ENCODE measurements at places on chromosomes 7 and 10.

DNA sequence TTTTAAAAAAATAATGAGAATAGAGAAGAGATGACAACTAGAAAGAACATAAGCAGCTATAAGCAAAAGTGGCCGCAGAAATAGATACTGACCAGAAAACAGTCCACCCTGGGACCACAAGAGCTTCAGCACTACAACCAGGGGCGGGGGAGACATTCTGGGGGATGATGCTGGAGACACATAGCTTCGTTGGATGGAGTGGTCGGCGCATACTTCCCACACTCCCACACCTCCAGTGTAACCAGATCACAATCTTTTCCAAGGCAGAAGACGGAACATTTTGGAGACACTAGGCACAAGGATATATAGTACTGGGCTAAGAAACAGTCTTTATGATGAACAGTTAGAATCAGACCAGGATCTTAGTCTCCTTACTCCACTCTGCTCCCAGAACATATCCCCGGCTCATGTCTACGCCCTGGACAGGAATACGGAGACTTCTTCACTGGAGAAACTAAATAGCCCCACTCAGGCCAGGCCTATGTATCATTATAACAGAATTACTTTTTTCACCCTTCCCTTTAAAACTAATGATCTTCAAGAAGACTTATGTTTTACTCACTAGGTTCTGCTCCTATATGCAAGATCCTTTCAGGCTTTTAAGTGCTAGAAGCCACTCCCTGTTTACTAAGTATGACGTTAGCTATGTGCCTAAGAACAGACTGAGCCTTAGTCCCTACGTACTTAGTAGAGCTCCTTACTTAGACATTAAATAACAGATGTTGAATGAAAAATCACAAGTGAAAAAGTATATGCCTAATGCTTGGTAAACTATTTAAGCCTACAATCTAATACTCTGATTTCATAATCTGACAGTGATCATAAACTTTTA, 169.6 kb downstream of the SRPK2 start:
- no peak for DNase-seq

- DNase-seq, result no peak
Observed at GRCh38 chr7:92748495-92748894, 87.9 kb downstream of the CDK6 start.

DNA sequence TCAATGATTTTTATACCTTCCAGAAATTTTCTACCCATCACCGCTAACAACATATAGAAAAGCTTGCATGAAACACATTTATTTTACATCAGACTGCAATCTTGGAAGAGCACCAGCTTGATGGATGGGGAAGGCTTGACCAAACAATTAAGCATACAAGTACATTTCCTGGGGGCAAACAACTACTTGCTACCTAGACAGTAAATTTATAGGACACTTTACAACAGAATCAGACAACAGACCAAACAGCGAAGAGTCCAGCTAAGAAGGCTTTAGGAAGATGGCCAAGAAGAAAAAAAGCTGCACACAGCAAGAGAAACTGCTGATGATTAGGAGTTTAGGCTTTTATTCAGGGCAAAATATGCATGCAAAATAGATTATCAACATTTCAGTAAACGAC, 8.0 kb downstream of the AASS start:
- DNase-seq, result no peak

- DNase-seq, result peak; percentile 87
Observed at GRCh38 chr10:5446390-5446926, 34.1 kb downstream of the NET1 start.

GRCh38 chr10:77478247-77478961, 159.2 kb downstream of the KCNMA1 start:
- DNase-seq, result no peak

- peak; percentile 69 for DNase-seq
Observed at GRCh38 chr10:1323951-1324350, 267.8 kb downstream of the WDR37 start.

GRCh38 chr10:86354761-86355540, 11.6 kb downstream of the GRID1 start:
- no peak for DNase-seq

- DNase-seq, result no peak
Observed at GRCh38 chr7:132575982-132576720, at the start of gene PLXNA4. PLXNA4 (minus strand) TSS chr7:132576470; CDS start chr7:132508693, 67,777 bp downstream.

DNA sequence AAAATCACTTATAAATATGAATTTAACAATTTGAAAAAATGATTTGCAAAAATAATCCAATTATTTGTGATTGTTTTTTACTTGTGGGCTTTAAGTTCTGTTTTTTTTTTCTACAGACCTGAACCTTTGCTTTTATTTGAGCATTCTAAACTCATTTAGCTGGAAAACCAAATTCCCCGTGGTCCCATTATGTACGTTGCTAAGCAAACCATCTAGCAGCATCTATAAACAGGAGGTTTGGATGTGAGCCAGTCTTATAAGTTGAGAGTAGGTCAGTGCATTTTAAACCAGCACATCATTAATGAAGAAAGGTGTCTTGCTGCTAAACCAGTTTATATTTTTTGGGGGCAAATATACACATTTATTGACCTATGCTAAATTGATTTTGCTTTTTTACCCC, 77.3 kb downstream of the LRRN3 start:
- no peak for DNase-seq

GRCh38 chr7:18866359-18867036, 250.9 kb downstream of the TWIST1 start:
- DNase-seq, result peak; percentile 30

GRCh38 chr10:31314256-31315150, 4.5 kb upstream of the ZEB1 start:
- DNase-seq, result no peak

- no peak for DNase-seq
Observed at GRCh38 chr7:50640779-50641178, 75.6 kb upstream of the DDC start.

DNA sequence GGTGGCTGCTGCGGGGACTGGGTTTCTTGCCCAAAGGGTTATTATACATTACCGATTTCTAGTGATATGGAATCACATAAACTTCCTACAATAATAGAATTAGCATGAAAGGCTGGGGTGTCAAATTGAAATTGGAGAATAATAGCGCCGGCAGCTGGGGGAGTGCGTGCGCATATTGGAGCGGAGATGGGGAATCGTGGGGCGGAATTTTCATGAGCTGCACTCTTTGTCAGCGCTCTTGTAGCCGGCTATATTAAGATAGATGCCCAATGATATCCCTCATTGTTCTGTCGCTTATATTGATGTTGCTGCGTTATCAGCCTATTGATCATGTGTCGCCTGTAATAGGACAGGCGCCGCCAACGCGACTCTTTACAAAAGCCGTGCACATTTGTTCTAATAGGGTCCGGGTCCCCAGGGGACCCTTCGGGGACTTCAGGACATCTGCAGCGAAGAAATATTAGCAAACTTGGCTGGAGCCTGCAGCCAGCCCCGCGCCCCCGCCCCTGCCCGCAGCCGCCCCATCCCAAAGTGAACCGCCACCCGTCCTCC, 5.1 kb downstream of the UNCX start:
- DNase-seq, result no peak

GRCh38 chr10:92530891-92531535, 42.9 kb downstream of the IDE start:
- DNase-seq, result no peak

GRCh38 chr10:119235356-119235755, 28.0 kb downstream of the GRK5 start:
- DNase-seq, result no peak

GRCh38 chr7:40299097-40299496, 164.3 kb downstream of the SUGCT start:
- DNase-seq, result peak; percentile 5

GRCh38 chr7:27605689-27606269, 56.9 kb downstream of the HIBADH start:
- DNase-seq, result no peak

DNA sequence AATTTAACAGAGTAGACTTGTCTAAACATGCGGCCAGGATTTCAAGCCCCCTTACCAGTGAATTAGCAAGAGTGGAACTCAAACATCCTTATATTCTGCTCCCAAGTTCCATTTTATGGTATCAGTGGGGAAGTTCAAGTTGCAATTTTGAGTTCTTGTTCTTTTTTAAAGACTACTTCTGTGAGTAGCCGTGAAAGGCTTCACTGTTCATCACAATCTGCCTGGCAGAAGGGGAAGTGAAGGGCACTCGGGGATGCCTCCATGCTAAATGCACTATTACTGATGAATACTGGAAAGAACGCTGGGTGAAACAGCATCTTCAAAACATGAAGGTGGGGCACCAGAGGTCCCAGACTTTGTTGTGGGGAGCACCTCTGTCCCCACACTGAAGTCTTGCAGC, 22.4 kb upstream of the FGL2 start:
- no peak for DNase-seq

GRCh38 chr10:112535531-112535951, 88.5 kb downstream of the VTI1A start:
- DNase-seq, result no peak

- no peak for DNase-seq
Observed at GRCh38 chr10:76444034-76444800, 1012.8 kb downstream of the LRMDA start.

DNA sequence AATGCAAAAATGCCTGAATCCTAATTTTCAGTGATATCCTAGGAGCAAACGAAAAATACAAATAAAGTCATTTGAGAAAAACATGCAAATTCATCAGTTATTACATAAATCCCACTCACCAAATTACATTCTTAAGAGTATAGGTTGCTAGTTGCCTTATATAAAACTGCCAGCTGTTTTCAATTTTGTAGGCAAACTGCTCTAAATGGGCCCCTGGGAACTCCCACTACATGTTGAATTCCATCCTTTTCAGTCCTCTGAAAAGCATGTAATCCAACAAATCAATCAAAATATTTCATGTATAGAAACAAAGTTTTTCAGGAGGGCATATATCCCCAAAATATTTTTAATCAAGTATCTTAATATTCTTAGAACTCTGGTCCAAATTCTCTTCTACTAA, 2.1 kb upstream of the JMJD1C start:
- DNase-seq, result no peak

DNA sequence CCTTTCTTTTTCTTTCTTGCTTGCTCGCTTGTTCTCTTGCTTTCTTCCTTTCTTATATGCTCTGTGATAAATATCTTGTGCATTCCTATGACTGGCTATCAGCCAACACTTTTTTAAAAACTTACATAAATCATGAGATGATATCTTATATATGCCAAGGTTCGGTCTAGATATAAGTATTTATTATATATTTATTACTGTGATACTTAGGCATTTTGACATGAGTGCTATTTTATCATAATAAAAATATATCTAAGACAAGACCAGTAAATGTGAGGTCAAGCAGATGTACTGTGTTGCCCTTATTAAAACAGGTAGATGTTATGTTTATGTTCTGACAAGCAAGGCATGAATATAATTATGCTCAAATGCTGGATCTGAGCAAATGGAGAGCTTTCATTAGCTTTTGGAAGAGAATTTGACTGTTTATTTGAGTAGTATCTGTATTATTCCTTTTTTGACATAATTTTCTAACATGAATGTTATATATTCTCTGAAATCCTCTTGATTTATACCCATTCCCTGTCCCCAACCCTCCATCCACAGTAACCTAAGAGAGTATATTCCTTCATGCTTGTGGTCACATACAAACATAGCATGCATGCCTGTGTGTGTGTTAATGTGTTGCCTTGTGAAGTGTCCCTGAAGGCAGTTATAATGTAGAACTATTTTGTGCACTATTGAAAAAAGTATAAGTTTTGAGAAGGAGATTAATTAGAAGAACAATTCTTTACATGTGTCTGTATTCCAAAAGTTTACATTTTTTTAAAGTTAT, 158.0 kb downstream of the HDAC9 start:
- DNase-seq, result no peak

GRCh38 chr10:121838931-121839330, 88.9 kb downstream of the ATE1 start:
- no peak for DNase-seq

DNA sequence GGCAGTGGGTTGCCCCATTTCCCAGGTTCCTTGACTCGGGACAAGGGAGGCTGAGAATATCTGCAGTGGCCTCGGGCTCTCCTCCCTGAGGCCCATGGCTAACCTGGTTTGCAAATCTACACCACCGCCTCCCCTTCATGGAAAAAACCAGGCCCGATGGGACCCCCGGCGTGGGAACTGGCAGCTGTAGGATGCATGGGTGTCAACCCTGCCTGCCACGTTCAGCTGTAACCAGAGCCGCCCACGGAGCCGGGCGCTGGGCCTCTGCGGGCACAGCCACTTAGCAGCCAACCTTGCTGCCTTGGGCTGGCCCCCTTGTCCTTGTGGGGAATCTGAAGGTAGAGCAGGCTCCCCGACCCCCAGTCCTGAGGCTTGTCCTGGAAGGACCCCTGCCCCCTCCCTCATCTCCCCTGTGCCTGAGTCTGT, 1.6 kb downstream of the PWWP2B start:
- DNase-seq, result no peak

GRCh38 chr7:159328096-159328495, 183.4 kb upstream of the VIPR2 start:
- DNase-seq, result no peak

DNA sequence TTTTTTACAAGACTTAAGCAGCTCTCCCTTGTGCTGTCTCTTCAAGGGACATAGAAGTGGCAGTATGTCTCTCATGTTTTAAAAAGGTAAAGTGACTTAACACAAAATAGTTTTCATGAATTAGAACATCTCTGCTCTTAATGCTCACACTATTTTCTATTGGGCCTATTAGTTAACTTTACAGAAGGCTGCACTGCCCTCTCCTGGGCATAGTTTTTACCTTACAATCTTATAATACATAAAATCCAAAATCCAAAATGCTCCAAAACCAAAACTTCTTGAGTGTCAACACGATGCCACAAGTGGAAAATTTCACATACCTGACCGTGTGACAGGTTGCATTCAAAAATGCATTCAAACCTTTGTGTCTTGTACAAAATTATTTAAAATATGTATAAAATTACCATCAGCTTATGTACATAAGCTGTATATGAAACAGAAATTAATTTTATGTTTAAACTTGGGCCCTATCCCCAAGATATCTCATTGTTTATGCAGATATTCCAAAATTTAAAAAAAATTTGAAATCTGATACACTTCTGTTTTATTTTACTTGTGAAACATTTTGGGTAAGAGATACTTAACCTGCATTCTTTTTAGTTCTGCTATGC, 25.8 kb downstream of the TES start:
- DNase-seq, result peak; percentile 51

DNA sequence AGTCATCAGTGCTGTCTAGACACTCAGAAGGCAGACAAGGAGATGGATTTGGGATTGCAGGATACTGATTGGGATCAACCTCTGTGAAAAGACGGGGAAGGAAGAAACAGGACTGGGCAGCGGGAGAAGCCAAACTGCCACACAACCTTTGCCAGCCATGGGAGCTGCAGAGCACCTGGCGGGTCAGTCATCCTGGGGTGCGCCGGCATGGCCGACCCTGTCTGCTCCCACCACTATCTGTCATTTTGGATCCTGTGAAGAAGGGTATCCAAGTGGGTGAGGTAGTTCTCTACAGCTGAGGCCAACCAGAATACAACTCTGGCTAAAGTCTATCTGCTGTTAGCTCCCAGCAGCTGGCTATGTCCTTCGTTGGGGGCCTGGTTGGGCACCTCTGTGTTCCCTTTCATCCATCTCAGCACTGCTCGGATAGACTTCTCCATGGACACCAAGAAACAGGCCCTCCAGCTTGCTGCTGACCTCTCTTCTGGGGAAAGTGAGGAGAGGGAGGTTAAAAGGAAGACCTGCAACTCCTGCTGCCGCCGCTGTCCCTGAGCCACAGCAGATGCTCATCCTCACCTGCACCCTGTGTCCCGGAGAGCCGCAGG, 11.7 kb upstream of the RBM17 start:
- DNase-seq, result no peak

All from activated CD4-positive, alpha-beta T cell treated with anti-CD3 and anti-CD28 coated beads, Interleukin-10, Interleukin-2, amounts not matched to agents 100 ng/mL and 50 ng/mL, durations not matched to agents 16 hours and 8 hours (primary cell).